ENCODE measurements at places on chromosomes 3 and 15. TPM values are rescaled to one million over a fixed set of nuclear protein-coding genes. Genes with fewer than 3 reads are reported as not detected.

Gene SCG5
- 1.7 TPM for polyA plus RNA-seq

Gene ADAMTS7
- polyA plus RNA-seq, result 2.9 TPM

Gene NLGN1
- polyA plus RNA-seq, result not detected

Gene MITF
- 14.7 TPM for polyA plus RNA-seq

Gene ANKRD28
- 29.9 TPM for polyA plus RNA-seq

Gene CNTN6
- polyA plus RNA-seq, result not detected

Gene PRSS50
- not detected for polyA plus RNA-seq

Gene C3orf38
- polyA plus RNA-seq, result 18.5 TPM

Gene LRRC2
- not detected for polyA plus RNA-seq

Gene CDC25A
- polyA plus RNA-seq, result 10.0 TPM

Gene ZNF639
- 21.5 TPM for polyA plus RNA-seq

Gene SH2D7
- polyA plus RNA-seq, result not detected

Gene LEKR1
- 1.3 TPM for polyA plus RNA-seq

Data from A549 (cell line).